ENCODE measurements at places on chromosomes 2 and 18.
A peak's percentile ranks its signal among the peaks of the same experiment; 100 is the strongest.

- DNase-seq: peak; percentile 40
These were observed 48.5 kb downstream of the SMAD7 start for GRCh38 chr18:48902023-48902855.

GRCh38 chr2:7020059-7020458 is 102.8 kb downstream of the RNF144A start:
- no peak for DNase-seq

GRCh38 chr2:41697389-41697788 is 350.4 kb upstream of the PKDCC start:
- DNase-seq: no peak

DNA sequence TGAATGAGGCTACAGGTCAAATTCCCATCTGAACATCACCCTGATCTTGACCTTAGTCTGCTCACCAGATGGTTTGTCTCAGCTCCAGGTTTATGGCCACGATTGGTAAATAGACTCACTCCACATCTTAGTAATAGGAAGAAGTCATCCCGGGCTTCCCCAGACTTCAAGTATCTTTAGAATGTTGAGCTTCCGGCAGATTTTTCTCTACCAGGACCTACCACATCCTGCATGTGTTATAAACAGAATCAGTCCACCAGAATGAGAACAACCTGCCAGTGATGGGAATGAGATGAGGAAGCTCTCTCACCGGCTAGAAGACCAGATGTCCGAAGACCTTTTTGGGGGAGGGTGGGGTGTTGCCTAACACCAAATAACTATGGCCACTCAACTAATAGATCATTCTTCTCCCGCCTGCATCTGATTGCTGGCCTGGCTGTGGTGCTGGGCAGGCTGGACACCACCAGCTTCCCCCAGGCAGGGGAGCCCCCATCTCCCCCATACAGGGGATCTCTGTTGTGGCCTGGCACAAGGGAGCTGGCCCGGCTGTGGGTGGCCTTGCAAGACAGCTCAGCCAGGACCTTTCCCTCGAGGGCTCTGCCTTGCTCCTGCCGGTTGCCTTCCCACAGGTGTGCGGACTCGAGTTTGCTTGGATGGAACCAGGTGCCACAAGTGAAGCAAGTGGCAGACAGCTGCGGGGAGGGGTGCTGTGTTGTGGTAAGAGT is 88.5 kb downstream of the SH3RF3 start:
- DNase-seq: no peak

DNA sequence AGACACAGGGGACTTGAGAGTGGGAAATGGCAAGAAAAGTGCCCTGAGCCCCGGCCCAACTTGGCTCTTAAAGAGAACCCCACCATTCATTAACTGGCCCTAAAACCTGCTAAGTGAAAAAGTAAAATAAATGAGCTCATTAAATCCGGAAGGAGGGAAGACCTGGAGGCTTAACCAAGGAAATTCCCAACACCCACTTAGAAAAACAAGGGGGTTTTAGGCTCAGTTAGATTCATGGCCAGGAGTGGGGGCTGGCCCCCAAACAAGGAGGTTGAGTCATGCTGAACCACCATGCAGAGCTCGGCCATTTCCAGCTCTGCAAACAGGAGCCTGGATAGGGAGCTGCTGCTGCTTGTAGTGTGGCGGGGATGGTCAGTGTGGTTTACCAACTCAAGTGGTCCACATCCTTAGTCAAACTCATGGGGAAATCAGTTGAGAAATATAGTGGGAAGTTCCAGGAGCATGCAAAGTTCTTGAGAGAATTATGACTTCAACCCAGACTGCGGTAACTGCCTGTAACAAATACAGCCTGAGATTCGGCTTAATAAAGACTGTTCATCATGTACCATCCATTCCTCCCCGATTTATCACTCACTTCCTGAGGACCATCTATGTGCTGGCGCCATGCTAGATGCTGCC is 39.7 kb upstream of the MRPL19 start:
- DNase-seq: no peak

Data from OCI-M1 (cell line).